HFFc6 (cell line): ENCODE measurements at places on chromosomes 5 and 9. TPM values are rescaled to one million over a fixed set of nuclear protein-coding genes. Genes with fewer than 3 reads are reported as not detected.

The CYLC2 gene
- total RNA-seq: not detected in 3 replicates

The ASTN2 gene
- 8.7 to 9.5 TPM (median 9.2 TPM) in 3 replicates for total RNA-seq

The ST8SIA4 gene
- not detected in 3 replicates for total RNA-seq

The PCDHA1 gene
- 0.12 to 0.24 TPM (median 0.22 TPM) in 3 replicates for total RNA-seq

The PCDH12 gene
- 0.02 to 0.27 TPM (median 0.10 TPM) in 3 replicates for total RNA-seq

- peak; percentile 75 for DNase-seq
Measured at GRCh38 chr9:124251605-124252378, 6.0 kb upstream of the NEK6 start.

DNA sequence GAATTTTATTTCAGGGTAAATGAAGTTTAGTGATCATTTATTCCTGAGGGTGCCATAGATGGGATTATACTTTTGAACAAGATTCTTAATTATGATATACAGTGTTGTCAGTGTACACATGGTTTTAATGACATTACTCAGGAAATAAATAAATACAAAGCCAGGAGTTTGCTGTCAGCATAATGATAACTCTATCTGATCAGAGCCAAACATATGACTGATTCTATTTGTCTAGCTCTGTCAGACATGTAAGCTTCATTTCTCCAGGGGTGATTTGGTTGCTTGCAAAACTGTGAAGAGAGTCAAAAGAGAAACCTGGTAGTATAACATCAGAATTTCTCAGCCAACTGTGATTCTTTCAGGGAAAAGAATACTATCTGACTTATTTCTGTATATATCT, 1425.8 kb upstream of the C9orf72 start:
- DNase-seq: no peak

DNA sequence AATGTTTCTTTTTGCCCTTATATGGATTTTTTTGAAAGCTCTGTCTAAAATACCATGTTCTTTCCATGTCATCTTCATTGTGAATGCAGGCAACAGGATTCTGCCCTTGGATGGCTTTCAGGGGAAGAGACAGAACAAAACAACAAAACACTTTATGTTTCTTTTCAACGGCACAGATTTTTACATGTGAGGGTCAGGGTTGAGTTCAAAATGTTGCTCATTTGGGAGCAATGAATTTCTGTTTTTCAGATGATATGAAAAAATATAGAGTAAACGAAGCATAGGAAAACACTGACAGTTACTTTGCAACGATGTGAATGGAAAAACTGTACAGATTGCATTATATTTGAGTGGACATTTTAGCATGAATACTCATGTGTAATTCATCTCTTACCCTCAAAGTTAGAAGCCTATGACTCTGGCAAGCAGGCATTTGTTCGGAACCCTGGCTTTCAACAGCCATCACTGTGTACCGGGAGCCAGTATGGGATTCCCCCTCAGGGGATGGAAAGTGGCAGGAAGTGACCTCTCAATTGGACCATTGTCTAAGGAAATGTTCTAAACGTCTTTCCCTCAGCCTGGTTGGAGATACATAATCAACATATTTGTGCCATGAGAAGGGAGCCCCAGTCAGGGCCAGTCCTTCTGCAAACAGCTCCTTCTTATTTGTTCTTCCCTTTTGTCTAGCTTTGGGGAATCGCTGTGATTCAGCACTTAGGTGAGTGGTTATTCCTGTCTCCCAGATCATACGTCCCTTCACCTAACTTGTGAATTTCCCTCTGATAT, 153.9 kb upstream of the MEF2C start:
- peak; percentile 69 for DNase-seq

GRCh38 chr5:1014346-1014745, 5.7 kb downstream of the NKD2 start:
- no peak for DNase-seq

- DNase-seq: peak; percentile 40
Measured at GRCh38 chr5:37272511-37272910, 23.3 kb upstream of the CPLANE1 start.

GRCh38 chr9:4550777-4551484, 60.7 kb downstream of the SLC1A1 start:
- no peak for DNase-seq

- DNase-seq: no peak
Measured at GRCh38 chr5:52065182-52065581, 681.9 kb downstream of the ISL1 start.

GRCh38 chr9:32449969-32450368, 65.5 kb downstream of the ACO1 start:
- DNase-seq: no peak

- DNase-seq: no peak
Measured at GRCh38 chr5:3564827-3565518, 30.7 kb upstream of the IRX1 start.

- DNase-seq: no peak
Measured at GRCh38 chr5:41067714-41068568, 3.2 kb downstream of the MROH2B start.
